ENCODE measurements at places on chromosomes 16 and 17. TPM values are rescaled to one million over a fixed set of nuclear protein-coding genes. Genes with fewer than 3 reads are reported as not detected.

Gene PRSS27
- total RNA-seq: 1.7 TPM

Gene CENPV
- 70.5 TPM for total RNA-seq

Gene ATP1B2
- not detected for total RNA-seq

Gene SRL
- 0.03 TPM for total RNA-seq

Gene SLC6A2
- not detected for total RNA-seq

Gene EVPL
- total RNA-seq: not detected

Gene RGS11
- not detected for total RNA-seq

Gene KRT34
- total RNA-seq: 0.49 TPM

Gene SPNS3
- total RNA-seq: 1.3 TPM

Data from MG63 (cell line).